A549 (cell line): ENCODE measurements at places on chromosomes 13 and 19. TPM values are rescaled to one million over a fixed set of nuclear protein-coding genes. Genes with fewer than 3 reads are reported as not detected.

DNA sequence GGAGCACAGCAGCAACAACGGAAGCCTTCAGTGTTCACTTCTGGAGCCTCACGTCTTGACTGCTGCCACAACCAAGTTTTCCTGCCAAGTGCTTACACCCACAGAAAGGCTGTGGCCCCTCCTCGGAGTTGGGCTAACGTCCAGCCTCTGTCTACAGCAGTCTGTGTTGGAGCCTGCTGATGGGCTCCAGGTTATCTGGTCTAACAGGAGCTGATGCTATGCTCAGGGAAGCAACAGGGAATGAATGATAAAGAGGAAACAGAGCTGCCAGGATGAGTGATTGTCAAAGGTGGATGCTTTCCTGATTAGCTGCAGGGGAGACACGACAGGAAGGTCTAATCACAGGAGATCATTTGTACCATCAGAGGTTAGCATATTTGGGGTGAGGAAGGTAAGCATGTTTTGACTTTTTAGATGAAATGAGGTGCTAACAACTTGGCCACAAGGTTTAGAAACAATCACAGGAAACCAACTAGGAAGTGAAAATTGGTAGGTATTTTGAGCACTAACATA is 53.8 kb upstream of the RCBTB2 start:
- no peak for DNase-seq

DNA sequence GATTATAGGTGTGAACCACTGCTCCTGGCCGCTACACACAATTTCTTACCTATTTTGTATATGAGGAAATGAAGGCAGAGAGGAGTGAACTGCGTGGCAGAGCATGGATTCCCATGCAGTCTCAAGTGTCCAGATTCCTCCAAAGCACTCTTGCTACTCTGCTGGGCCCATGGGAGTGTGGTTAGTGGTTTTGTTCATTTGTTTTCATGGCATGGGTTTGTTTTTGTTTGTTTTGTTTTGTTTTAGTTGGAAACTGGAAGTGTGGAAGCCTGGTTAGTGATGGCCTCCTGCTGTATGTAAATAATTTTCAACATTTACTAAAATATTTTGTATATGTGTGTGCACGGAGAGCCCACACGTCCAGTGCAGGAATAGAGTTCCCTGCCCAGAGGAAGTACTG is 61.3 kb upstream of the LRCH1 start:
- DNase-seq = no peak

Gene TMEM161A
- 19.2 to 22.1 TPM (median 21.3 TPM) in 3 replicates for polyA plus RNA-seq

DNA sequence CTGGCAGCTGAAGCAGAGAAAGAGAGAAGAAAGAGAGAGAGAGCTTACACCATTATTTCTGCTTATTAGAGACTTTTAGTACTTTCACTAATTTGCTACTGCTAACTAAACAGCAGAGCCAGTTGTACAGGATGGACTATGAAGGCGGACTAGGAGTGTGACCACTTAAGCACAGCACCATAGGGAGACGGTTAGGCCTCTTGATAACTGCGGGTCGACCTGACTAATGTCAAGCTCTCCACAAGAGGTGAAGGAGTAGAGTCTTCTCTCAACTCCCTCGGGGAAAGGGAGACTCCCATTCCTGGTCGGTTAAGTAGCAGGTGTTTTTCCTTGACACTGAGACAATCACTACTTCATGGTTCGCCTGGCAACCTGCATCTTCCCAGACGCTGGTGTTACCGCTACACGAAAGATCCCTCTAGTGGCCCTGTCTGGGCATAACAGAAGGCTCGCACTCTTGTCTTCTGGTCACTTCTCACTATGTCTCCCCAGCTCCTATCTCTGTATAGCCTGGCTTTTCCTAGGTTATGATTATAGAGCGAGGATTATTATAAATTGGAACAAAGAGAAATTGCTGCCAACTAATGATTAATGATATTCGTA is 5.3 kb upstream of the PSG7 start:
- peak; percentile 19 for DNase-seq

DNA sequence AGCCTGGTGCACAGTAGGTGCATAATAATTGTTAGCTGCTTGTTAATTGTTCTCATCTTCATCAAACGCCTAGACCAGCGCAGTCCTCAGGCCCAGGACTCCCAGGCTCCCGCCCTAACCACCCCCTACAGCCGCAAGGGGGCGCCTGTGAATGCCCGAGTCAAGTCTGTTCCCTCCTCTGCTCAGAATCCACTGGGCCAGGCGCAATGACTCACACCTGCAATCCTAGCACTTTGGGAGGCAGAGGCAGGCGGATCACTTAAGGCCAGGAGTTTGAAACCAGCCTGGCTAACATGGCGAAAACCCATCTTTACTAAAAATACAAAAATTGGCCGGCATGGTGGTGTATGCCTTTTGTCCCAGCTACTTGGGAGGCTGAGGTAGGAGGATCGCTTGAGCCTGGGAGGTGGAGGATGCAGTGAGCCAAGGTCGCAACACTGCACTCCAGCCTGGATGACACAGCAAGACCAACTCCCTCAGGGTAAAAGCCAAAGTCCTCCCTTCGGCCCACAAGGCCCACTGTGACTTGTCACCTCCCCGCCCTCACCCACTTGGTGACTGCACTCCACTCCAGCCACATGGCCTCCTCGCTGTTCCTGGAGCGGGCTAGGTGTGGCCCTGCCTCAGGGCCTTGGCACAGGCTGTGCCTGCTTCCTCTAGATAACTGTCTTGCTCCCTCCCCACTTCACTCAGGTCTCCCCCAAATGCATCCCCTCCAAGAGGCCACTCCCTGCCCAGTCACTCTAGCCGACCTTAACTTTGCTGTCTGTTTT is 9.1 kb downstream of the ZNF653 start:
- peak; percentile 84 for DNase-seq

DNA sequence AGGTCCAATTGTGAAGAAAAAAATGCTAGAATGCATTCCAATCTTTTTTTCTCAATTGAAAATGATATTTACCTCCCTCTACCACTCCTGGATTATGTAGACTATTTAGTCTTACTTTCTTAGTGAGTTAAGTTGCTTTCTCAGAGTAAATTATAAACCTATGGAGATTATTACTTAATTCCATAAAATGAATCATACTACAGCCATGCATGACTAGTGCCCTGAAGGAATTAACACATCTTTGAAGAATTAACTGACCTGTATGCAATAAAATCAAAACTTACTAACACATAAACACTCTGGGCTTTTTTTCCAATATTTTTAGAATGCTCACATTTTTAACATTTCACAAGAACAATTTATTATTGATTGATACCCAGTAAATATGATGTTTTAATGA is 379.4 kb upstream of the DACH1 start:
- no peak for DNase-seq

Gene CYP2S1
- 25.2 to 28.1 TPM (median 26.6 TPM) in 3 replicates for polyA plus RNA-seq

DNA sequence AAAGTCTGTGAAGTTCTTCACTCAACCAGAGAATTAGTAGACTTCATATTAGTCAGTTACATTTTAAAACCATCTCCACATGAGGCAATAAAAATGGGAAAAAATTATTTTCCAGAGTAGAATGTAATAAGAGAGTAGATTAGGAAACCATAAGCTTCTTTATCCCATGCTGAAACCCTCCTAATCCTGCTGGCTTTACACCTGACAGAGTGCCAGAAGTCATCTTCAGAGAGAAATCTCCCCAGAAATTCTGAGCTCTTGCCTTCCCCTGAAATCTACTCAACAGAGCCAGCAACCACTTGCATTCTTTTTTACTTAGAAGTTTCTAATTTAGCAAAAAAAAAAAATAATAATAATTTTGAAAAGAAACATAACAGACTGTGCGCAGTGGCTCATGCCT is 279.9 kb downstream of the NHLRC3 start:
- no peak for DNase-seq

DNA sequence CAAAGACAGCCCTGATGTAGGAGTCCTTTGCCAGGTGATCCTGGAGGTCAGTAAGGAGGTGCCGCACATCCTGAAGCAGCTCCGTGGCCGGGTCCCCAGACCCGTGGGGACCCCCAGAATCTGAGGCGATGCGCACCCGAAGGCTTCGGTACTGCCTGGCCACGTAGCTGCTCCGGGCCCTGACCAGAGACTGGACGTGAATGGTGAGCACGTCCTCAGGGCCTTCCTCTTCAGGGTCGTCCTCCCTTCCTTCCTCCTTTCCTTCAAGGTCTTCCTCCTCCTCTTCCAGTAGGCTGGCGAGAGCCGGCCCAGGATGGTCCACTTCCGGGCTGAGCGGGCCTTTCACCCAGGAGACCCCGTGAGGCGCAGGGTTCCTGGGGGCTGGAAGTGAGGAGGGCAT is 7.5 kb downstream of the RINL start:
- DNase-seq = no peak

DNA sequence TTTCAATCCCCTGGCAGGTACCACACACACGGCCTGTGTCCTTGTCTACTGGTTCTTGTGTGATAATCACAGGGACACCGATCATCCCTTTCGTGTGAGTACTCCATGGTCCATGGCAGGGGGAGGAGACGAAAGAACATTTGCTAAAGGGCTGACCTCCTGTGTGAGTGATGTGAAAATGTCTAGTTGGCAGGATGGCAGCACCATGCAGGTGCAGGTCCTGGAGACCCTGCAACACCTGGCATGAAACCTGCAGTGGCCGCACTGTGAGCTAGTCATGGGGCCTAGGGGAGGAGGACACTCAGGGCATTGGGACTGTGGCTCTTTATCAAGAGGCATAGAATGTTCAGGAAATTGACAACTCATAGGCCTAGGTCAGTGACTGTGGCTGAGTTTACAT is 22.9 kb upstream of the LGALS14 start:
- no peak for DNase-seq

- no peak for DNase-seq
Measured at GRCh38 chr19:46339446-46339845, 7.4 kb upstream of the PPP5C start.

Gene AMER2
- not detected in 3 replicates for polyA plus RNA-seq

Gene KLK14
- polyA plus RNA-seq = 0.22 to 0.44 TPM in 2 of 3 replicates, not detected in the other

DNA sequence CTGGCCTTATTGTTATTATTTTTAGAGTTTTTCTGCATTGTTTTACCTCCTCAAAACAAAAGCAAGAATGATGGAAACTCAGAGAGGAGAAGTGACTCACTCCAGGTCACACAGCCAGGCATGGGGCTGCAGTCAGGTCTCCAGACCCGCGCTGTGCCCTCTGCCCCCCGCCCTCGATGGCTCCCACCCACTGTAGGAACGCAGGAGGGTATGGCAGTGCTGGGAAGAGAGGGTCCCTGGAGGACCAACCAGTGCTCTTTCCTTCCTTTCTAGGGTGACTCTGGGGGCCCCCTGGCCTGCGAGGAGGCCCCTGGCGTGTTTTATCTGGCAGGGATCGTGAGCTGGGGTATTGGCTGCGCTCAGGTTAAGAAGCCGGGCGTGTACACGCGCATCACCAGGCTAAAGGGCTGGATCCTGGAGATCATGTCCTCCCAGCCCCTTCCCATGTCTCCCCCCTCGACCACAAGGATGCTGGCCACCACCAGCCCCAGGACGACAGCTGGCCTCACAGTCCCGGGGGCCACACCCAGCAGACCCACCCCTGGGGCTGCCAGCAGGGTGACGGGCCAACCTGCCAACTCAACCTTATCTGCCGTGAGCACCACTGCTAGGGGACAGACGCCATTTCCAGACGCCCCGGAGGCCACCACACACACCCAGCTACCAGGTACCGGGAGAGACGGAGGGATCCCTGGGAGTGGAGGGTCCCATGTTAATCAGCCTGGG is 5.6 kb downstream of the TIMM13 start:
- DNase-seq = no peak

DNA sequence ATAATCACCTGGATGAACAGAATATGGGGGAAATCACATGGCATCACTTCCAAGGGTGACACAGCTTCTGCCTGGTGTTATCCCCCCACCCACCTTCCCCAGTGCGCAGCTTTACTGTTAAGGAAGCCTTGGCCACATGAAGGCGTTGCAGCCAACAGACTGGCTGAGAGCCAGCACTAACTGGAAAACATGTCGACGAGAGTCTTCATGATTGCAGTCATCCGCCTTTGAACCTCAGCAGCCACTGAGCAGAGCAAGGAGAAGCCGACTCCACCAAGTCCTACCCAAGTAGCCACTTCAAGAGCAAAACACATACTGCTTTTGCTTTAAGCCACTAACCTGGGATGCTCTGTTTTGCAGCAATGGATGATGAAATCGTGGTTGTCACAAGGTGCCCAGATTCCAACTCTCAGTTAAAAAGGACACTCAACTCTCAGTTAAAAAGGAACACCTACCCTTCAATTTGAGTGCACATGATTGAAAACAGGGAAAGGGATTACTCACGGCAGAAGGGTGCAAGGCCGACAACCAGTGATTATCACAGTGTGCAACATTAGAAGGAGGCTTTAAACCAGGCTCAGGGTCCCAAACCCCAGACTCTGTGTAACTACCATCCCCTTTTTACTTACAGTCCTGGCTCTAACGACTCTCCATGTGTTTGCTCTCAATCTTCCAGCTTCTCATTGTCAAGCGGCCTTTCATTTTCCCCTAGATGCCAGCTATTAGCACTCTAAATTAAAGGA is 149.1 kb downstream of the KLF12 start:
- DNase-seq = no peak

- DNase-seq = no peak
Measured at GRCh38 chr13:63433546-63434150, 2018.0 kb upstream of the PCDH20 start.

DNA sequence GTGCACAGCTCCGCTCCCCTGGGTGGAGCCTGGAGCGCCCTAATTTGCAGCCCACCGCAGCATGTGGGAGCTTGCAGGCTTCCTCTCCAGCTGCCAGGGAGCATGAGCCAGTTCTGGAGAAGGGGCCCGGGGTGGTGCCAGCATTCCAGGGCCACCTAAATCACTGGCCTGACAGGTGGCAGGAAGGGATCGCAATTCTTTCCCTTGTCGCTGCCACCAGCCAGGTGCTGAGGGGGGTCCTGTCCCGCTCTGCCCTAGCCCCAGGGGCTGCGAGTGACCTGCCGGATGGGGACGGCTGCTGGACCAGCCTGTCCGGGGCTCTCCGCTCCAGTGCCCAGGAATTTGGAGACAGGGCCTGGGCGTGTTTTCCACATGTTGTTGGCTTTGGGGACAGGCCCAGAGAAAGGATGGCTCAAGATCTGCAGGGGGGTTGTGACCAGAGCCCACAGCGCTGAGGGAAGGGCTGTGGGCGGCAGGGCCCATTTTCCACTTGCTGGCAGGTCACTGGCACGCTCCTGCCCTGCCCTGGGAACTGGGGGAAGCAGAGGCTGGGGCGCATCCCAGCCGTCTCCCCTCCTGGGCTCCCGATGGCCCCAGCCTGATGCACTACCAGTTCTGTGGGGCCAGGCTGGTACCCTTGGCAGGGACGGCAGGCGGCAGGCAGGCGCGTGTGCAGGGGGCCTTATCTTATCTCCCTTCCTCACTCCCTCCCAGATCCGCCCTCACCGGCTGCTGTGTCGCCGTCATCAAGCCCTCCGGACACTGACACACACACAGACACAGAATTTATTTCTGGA is 9.5 kb downstream of the NDUFA11 start:
- DNase-seq = no peak

Gene KLK5
- polyA plus RNA-seq = not detected in 3 replicates

Gene NCR1
- polyA plus RNA-seq = not detected in 3 replicates

DNA sequence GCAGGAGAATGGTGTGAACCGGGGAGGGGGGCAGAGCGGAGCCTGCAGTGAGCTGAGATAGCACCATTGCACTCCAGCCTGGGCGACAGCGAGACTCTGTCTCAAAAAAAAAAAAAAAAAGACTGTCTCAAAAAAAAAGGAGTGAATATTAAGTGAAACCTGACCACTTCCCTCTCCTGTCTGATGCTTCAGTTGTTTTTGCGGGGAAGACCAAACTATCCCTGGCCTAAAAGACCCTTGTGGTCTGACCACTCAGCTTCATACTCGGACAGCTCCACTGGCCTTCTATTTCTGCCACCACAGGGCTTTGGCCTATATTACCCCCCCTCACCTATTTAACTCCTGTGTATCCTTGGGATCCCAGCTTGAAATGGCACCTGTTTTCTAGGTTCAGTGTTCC is 2.3 kb downstream of the CLASRP start:
- no peak for DNase-seq

GRCh38 chr13:78020861-78021260 is 102.2 kb upstream of the EDNRB start:
- no peak for DNase-seq

Gene CCDC70
- polyA plus RNA-seq = not detected in 3 replicates
